ENCODE measurements at places on chromosomes 4 and X.

GRCh38 chrX:31464306-31464915, 392.6 kb upstream of the FTHL17 start:
- DNase-seq: no peak

DNA sequence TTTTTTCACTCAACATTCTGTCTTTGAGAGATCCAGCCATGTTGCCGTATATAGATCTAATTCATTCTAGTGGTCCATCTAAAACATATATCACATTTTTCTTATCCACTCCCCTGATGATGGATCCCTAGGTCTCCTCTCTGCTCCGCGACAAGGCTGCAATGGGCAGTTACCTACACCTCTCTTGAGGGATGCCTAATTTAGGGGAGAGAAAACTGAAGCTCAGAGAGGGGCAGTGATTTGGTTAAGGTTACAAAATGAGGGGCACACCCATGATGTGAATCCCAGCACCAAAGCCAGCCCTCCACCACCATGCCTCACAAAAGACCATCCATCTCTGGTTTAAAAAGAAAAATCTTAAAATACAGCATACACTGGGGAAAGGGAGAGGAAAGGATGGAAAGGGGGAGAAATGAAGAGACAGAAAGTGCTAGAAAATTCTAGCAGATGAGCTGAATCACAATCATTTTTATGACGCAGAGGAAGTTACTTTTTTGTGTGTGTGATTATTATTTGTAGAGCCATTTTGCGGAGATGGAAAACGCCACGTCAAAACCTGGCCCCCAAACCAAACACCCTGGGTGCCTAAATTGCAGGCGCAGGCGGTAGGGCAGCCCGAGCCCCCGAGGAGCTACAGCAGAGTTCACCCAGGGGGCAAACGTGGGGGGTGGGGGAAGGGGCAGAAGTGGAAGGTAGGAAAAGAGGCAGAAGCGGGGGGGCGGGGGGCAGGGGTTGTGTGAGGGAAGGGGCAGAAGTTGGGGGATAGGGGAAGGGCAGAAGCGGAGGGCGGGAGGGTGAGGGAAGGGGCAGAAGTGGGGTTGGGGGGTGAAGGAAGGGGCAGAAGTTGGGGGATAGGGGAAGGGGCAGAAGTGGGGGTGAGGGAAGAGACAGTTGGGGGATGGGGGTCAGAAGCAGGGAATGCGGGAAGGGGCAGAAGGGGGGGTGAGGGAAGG, 1.3 kb upstream of the TSPYL2 start:
- DNase-seq: no peak

DNA sequence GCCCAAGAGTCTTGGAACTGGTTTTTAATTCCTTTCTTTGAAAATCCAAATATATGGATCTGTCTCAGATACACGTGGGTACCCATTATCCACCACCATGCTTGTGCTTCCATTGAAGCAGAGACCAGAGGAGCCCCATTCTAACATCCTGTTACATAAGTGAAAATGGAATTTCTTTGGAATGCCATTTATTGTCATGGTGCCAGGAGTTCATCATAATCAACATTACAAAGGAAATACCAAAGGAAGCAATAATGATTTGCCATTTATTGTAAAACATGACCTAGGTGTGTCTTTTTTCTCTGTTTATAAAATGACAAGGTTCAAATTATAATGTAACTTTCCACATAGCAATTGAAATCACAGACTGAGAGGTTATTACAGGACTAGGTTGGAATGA, 61.7 kb downstream of the PALLD start:
- no peak for DNase-seq

GRCh38 chr4:125832161-125832560, 517.4 kb downstream of the FAT4 start:
- no peak for DNase-seq

GRCh38 chrX:107323786-107324492, 117.5 kb downstream of the DNAAF6 start:
- no peak for DNase-seq

DNA sequence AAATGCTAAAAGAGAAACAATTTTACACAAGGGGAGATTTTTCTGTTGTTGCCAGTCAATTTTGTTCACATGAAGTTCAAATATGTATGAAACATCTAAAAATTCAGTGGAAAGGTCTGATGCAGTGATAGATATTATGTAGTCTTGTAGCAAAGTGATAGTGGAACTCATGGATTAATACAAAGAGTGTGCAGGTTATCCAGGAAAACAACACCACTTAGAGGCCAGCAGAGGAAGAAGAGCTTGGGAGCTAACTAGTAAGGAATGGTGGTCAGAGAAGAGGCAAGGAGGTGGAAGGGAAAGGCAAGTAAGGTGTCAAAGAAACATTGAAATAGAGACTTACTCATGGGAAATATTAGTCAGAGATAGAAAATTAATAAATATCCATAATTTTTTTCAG, 395.6 kb downstream of the MAPK10 start:
- no peak for DNase-seq

DNA sequence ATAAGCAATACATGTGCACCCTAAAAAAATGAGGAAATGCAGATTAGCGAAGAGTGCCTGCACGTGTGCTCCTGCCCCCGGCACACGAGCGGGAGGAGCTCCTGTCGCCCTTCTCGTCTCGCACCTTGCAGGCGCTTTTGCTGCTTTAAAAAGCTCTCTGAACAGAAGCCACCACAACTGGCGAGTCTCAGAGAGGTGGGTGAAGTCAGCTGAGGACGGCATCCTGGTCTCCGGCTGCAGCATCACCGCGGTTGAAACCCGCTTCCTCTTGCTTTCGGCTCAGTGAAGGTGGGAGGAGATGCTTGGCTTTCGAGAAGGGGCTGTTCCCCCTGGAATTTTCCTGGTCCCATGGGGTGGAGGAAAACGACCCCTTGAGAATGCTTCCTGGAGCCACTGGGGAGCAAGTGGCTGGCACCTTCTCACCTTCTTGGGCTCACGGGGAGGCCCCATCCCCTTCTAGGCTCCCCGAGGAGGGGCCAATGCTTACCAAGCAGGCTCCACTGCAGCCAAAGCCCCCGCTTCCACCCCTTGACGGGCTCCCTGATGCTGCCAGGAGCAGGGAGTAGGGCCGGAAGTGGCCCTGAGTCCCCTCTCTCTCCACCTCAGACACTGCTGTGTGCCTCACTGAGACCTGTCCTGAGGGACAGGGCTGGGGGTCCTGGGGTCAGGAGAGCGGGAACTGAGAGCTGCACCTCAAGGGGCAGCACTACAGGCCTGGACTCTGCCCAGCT, 29.2 kb upstream of the MXD4 start:
- no peak for DNase-seq

- DNase-seq: no peak
Observed at GRCh38 chr4:72446353-72447055, 122.5 kb downstream of the ADAMTS3 start.

DNA sequence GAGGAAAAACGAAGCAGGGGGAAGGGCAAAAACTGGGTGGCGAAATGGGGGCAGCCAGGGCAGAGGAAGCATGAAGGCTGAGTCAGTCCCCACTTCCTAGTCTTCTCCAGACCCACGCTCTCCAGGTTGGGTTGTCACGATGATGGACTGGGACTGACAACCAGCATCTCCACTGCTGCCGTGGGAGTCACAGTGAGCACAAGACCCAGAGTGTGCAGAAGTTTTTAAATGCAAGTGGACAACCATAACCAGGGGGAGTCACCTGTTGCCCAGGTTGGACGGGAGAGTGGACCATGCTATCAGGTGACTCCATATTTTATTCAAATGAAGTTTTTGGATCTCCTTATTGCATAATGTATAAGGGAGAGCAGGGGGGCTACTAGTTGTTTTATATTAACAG, 511.4 kb upstream of the ZFP42 start:
- DNase-seq: no peak

- DNase-seq: no peak
Observed at GRCh38 chr4:168557658-168558057, 60.8 kb downstream of the PALLD start.

GRCh38 chrX:147911192-147912022, at the start of gene FMR1:
TSS of gene FMR1 (plus strand) at chrX:147911919. CDS start at chrX:147912180, 261 bp downstream.
- DNase-seq: peak; percentile 71

- DNase-seq: no peak
Observed at GRCh38 chr4:162401021-162401420, 237.2 kb upstream of the FSTL5 start.

GRCh38 chr4:112182604-112183003, 37.4 kb downstream of the FAM241A start:
- no peak for DNase-seq

DNA sequence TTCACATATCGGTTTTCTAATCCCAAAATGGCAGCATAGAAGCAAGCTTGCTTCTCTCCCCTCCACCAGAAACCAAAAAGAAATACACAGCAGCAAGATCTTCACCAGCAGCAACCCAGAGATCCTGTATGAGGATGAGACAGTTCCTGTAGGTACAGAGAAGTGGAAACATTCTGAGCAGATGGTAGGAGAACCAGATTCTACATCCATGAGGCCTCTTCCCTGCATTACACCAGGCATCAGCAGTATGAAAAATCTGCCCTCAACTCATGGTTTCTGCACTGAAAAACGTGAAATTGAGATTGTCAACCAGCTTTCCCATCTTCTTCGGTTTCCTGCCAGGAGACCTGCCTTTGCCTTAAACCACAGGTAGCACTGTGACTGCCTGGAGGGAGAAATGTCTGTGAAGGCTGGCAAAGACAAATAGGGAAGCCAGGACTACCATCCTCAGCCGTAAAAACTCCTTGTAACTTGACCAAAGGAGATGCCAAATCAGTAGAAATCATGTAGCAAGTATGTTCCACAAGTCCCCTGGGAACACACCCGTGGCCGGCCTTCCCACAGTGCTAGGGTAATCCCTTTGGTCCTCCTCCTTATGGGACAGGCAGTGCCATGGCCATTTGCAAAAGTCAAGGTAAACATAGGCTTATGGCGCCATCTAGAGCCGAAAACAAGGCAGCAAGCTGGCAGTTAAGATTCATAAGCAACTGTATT, 24.0 kb upstream of the MTHFD2L start:
- peak; percentile 75 for DNase-seq

DNA sequence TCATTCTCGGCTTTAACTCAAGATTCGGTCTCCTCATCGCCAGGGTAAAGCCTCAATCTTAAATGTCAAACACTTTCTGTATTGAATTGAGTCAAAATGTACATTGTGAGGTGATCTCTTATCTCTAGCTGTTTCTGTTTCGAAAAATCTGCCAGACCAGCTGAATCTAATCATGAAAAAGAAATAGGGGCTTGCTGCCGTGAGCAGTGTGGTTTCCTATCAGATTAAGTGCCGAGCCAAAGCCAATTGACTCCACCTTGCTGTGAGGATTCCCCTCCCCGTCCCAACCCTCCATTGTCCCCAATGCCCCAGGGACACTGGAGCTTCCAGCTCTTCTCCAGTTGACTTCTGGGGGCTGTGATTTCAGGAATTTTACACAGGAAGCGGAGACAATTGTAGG, 12.5 kb upstream of the CRLF2 start:
- no peak for DNase-seq

DNA sequence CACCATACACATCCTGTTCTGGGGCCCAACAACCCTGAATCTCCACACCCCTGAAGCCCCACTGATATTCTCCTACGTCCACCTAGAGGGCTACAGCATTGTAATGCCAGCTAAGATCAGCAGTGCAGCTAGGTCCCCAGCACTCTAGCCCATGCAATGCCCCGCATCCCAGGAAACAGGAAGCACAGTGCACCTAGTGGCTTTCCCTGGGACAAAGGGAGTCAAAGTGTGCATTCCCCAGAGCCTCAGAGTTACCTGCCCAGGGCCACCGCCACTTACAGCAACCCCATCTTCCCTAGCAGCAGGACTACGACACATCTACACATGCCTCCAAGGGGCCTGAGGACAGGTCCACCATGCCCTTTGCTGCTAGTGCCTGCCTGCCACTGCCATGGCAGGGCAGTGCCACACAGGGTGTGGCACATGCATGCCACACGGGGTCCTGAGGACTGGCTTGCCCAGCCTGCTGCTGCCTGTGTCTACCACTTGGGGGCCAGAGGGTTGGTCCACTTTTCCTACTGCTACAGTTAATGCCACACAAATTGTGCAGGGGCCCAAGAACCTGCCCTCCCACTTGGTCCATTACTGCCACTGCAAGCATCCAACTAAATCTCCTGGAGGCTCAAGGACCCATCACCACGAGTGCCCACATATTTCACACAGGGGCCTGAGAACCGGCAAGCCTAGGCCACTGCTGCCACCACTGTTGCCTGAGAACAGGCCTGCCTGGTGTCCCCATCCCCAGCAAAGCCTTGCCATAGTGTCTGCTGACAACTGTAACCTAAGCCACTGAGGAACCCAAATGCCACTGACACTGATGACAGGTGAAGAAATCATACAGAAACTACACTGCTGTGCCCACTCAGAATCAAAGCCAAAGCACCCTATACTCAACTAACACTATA, 23.7 kb downstream of the TLR6 start:
- DNase-seq: no peak
